ENCODE measurements at places on chromosomes 1 and 21. TPM values are rescaled to one million over a fixed set of nuclear protein-coding genes. Genes with fewer than 3 reads are reported as not detected.
A peak's percentile ranks its signal among the peaks of the same experiment; 100 is the strongest.

GRCh38 chr1:160868141-160868540, 5.5 kb upstream of the CD244 start:
- DNase-seq = no peak

GRCh38 chr1:113042285-113043143, 30.5 kb upstream of the LRIG2 start:
- DNase-seq = peak; percentile 89

DNA sequence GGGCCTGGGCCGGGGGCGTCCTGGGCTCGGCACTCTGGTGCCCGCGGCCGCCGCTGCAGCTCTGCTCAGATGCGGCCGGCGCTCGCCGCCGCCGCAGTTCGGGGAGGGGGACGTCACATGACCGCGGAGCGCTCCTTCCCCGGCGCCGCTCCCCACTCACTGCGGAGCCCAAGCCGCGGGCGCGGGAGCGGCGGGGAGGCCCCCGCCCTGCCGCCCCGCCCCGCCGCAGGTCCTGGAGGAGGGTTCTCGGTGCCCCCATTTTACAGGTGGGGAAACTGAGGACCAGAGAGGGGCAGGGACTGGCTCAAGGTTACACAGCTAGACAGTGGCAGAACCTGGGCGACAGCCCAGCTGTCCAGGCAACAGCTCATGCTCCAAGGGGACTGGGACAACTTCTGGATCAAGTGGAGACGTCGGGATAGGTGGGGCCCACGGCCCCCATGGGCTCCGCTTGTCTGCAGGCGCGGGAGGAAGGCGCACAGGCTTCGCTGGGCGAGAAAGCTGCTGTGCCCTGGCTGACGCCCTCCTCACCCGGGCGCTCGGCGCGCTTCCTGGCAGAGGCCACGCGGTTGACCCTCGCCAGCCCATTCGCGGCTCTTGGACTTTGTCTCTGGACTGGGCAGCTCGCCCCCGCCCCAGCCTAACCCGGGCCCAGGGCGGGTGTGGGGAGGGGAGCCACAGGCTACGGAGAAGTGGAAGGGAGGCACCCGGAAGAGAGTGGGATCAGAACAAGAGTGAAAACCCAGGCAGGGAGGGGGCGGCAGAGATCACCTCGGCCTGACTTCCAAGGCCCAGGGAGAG, at the start of gene RAP1GAP:
Gene RAP1GAP (minus strand): TSS at position 100 of the 801 bp plus-strand sequence. CDS start 49,325 bp downstream, outside the sequence.
- no peak for DNase-seq

GRCh38 chr1:206769304-206769731, 1.3 kb upstream of the IL19 start:
- DNase-seq = no peak

The TEX38 gene
- not detected for total RNA-seq

DNA sequence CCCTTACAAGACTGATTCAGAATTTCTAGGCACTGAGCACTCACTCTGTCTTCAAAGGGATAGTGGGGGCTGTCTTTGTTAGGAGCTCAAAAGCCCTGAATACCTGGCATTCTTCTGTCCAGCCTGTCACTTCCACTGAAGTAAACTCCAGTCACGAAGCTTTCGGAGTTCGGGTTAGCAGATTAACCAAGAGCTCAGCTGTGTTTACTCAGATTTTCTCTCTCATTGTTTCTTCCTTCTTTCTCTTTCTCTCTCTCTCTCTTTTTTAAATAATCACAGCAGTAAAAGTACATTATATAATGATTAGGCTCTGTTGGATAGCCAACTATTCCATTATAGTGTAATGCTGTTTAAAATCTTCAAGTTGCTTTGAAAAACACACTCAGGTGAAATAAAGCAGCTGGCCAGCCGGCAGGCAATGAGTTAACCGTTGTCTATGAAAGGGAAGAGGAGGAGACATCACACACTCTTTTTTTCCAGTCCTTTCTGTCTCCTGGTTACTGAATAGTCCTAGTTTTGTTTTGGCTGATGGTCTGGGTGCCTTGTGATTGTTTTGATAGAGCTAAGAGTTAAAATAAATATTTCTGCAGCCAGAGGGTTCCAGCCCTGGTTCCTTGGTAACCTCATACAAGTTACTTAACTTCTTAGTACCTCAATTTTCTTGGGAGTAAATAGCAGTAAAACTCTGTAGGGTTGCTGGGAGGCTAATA, 89.8 kb downstream of the ADSS2 start:
- DNase-seq = no peak

- no peak for DNase-seq
Measured at GRCh38 chr1:41532206-41532975, 47.9 kb upstream of the EDN2 start.

- no peak for DNase-seq
Measured at GRCh38 chr1:175268720-175269119, 76.1 kb upstream of the KIAA0040 start.

The UBE2U gene
- total RNA-seq = not detected
